ENCODE measurements at places on chromosomes 1 and 21.

DNA sequence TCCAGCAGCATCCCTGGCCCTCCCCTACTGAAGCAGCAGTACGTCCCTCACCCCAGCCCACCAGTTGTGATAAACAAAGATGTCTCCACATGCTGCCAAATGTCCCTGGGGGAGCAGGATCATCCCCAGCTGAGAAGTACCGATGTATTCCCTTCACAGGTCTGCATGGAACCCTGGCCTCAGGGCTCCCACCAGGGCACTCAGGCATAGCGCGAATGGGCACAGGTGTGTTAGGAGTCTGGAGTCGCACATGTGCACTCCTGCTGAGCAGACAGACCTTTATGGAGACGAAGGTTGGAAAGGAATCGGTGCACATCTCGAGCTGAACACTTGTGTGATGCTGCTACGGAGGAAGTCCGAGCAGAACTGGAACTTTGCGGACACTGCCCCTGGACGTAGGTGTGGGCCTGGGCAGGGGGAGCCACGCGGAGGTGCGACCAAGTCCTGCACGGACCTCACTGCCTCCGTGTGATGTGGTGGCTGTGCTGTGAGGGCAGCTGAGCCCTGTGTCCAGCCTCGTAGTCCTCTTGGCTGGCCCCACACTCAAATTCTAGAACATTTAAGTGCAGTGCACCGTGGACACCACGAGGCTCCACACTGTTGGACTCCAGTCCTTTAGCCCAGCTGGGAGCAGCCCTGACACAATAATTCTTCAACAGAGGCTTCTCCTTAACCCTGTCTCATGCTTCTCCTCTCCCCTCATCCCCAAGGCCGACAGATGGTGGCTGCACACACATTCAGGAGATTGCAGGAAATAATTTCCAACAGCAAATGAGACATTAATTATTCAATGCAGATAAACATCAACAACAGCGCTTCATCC, 43.4 kb downstream of the RSPH1 start:
- DNase-seq, result no peak

DNA sequence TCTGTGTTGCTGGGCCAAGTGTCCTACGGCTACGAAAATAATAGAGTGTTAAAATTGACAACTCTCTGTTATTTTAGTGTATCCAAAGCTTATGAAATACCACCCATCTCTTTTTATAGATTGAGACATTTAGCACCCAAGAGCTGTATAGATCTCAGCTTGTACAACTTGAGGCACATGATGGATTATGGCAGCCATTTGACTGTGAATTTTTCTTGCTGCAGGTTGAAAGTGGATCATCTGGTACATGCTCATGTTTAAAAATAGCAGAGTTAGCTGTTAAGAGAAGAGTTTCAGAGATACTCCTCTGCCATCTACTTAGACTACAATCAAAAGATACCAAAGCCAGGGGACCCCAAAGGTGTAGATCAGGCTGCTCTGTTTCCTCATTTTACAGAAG, 49.3 kb upstream of the FAM3B start:
- DNase-seq, result no peak

- DNase-seq, result no peak
Measured at GRCh38 chr1:147892216-147892615, 10.4 kb upstream of the GJA8 start.

DNA sequence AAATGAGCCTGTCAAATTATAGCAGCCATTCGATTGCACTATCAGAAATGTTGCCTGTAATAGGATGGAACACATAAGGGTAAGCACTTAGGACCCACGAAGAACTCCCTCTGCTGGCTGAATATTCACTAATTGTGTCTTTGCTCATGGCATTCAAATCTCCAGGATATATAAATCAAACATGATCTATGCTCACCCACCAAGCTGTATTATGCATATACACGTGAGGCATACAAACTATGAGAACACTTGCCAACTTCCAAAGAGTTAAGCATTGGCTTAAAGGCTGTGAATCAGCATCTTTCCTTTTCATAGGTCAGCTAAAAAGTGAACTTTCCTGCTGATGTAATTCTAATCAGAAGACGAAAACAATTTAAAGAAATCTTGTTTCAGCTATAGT, 34.5 kb downstream of the TMPRSS15 start:
- DNase-seq, result no peak

DNA sequence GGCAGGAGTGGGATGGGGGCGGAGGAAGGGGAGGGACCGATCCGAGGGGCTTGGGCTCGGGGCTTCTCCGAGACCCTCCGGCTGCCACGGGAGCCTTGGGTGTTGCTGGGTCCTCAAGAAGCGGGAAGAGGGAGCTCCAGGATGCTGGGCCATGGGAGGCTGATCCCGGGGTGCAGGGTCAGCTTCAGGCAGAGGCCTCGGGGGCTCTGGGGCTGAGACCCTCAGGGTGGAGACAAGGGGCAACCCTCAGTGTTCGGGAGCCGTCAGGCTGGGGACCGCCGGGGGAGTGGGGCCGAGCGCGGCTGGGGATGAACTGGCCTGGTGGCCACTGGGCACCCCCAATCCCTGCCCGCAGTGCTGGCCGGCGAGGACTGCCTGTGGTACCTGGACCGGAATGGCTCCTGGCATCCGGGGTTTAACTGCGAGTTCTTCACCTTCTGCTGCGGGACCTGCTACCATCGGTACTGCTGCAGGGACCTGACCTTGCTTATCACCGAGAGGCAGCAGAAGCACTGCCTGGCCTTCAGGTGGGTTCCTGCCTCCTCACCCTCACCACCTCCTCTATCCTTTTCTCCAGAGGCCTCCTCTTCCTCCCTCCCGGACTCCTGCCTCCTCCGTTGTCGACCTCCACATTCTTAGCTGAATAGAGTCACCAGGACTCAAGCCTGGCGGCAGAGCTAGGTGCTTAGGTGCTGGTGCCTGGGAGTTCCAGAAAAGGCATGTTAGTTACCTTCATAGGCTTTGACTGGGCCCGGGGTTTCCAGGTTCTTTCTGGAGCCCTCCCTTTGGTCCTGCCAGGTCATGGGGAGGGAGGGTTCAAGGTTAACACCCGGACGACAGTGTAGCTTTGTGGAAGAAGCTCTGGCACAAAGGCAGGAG, 631 bp downstream of the SHISA4 start:
- DNase-seq, result no peak

DNA sequence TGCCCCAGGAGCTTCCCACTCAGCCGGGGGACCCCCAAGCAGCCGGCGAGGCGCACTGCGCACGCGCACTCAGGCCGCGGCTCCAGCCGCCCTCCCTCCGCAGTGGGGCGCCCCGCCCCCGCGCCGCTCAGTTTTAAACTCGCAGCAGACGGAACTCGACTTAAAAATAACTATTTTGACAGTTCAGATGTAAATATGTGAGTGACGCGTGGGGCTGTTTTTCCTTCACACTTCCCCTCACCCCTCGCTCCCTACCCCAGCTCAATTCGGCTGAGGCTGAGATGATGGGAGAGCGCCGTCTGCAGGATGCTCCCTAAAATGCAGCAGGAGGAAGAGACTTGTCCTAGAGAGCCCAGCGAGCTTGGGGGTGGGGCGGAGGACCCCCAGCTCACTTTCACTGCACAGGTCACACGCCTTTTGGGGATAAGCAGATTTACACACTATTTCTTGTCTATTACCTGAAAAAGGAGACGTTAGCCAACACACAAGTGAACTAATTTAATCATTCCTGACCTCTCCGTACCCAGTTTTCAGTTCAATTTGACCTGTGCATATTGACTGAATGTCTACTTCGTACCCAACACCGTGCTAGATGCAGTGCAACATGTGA, 8.9 kb upstream of the LEMD1 start:
- DNase-seq, result peak; percentile 30

- no peak for DNase-seq
Measured at GRCh38 chr1:97506368-97506767, 414.5 kb downstream of the DPYD start.

DNA sequence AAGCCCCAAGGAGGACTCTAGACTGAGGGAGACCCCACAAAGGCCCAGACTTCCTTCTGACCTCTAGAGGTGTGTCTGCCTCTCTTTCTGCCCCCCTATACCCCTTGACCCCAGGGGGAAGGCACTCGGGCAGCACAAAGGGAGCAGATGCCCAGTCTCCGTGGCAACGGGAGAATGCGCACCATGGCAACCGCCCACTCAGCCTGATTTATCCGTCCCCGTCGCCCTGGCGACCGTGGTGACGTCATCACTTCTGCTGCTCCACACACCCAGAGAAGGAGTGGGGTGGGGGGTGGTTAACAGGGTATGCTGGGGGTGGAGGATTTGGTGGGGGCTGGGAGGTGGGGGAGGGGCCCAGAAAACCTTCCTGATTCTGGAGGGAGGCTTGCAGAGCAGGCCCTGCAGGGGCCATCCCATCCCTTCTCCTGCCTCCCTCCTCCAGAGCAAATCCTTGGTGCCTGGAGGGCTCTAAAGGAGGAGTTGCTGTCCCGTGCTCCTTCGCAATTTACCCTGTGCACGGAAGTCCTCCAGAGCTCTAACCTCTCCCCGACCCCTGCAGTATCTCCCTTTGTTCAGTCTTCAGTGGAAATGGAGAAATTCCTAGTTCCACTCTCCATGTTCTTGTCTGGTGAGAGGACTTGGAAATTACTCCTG, 6.3 kb downstream of the CELF3 start:
- no peak for DNase-seq

DNA sequence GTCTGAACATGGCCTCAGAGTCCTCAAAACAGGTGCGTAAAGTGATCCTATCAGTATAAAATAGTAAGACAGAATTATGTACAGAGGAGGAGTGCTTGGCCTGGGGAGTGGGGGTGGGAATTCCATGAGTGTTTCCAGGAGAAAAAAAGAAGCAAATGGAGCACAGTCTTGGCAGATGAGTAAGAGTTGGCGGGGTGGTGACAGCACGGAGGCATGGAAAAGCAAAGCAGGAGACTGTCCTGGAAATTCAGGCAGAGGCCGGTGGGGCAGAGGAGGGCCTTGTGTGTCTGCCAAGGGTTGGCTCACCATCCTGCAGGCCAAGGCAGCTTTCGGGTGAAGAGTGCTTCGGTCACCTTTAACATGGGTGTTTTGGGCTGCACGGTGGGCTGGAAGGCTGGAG, 63.4 kb downstream of the OPTC start:
- no peak for DNase-seq
